ENCODE measurements at places on chromosomes 16 and 17. TPM values are rescaled to one million over a fixed set of nuclear protein-coding genes. Genes with fewer than 3 reads are reported as not detected.

The TBC1D3H gene
- polyA plus RNA-seq = not detected

The KRT25 gene
- polyA plus RNA-seq = not detected

The SHISA9 gene
- polyA plus RNA-seq = 0.06 TPM

The TBC1D3 gene
- polyA plus RNA-seq = not detected

The CMTM2 gene
- polyA plus RNA-seq = 0.82 TPM

The PPY gene
- polyA plus RNA-seq = 1.1 TPM

The RUNDC3A gene
- polyA plus RNA-seq = 1.8 TPM

The CIAO3 gene
- 19.9 TPM for polyA plus RNA-seq

The MYH2 gene
- not detected for polyA plus RNA-seq

The CLEC18C gene
- 0.35 TPM for polyA plus RNA-seq

The PAM16 gene
- polyA plus RNA-seq = 29.0 TPM

The ZNF652 gene
- 30.5 TPM for polyA plus RNA-seq

The MMP25 gene
- polyA plus RNA-seq = 2.1 TPM

The FNDC8 gene
- polyA plus RNA-seq = 0.23 TPM

The EPN3 gene
- 3.2 TPM for polyA plus RNA-seq

The AANAT gene
- polyA plus RNA-seq = 0.18 TPM

The SLC5A10 gene
- polyA plus RNA-seq = 1.0 TPM

The ACSM2A gene
- polyA plus RNA-seq = 0.34 TPM

The HAS3 gene
- 155 TPM for polyA plus RNA-seq

The TTYH2 gene
- polyA plus RNA-seq = 19.3 TPM

The KRT16 gene
- polyA plus RNA-seq = not detected

The TBC1D3C gene
- polyA plus RNA-seq = not detected

The HOXB9 gene
- polyA plus RNA-seq = 0.16 TPM

The TEX14 gene
- polyA plus RNA-seq = 1.4 TPM

The NPIPB9 gene
- polyA plus RNA-seq = 3.7 TPM

The NPIPA3 gene
- 18.2 TPM for polyA plus RNA-seq

The PRAC1 gene
- polyA plus RNA-seq = not detected

The KRTAP4-4 gene
- not detected for polyA plus RNA-seq

The CD300LF gene
- 0.33 TPM for polyA plus RNA-seq

The LRRC37A gene
- polyA plus RNA-seq = 7.2 TPM

The DRC7 gene
- polyA plus RNA-seq = 4.3 TPM

The CCDC154 gene
- polyA plus RNA-seq = 8.7 TPM

The OTOP2 gene
- not detected for polyA plus RNA-seq

The KRT33B gene
- not detected for polyA plus RNA-seq

The MGAT5B gene
- 1.0 TPM for polyA plus RNA-seq

The MT1E gene
- 9.0 TPM for polyA plus RNA-seq

The BAHCC1 gene
- polyA plus RNA-seq = 23.1 TPM

The SEPTIN12 gene
- polyA plus RNA-seq = 14.6 TPM

The PCYT2 gene
- polyA plus RNA-seq = 17.4 TPM

The WDR81 gene
- 13.5 TPM for polyA plus RNA-seq

The PRR35 gene
- not detected for polyA plus RNA-seq

The STX4 gene
- 47.6 TPM for polyA plus RNA-seq

The GP1BA gene
- polyA plus RNA-seq = 3.6 TPM

The RASL10B gene
- 2.9 TPM for polyA plus RNA-seq

The GRIN2A gene
- 0.40 TPM for polyA plus RNA-seq

The SLFN14 gene
- polyA plus RNA-seq = 1.1 TPM

The CLEC16A gene
- polyA plus RNA-seq = 17.6 TPM

Data from left lung (tissue), 14 donors.